ENCODE measurements at places on chromosomes 1 and 21.

DNA sequence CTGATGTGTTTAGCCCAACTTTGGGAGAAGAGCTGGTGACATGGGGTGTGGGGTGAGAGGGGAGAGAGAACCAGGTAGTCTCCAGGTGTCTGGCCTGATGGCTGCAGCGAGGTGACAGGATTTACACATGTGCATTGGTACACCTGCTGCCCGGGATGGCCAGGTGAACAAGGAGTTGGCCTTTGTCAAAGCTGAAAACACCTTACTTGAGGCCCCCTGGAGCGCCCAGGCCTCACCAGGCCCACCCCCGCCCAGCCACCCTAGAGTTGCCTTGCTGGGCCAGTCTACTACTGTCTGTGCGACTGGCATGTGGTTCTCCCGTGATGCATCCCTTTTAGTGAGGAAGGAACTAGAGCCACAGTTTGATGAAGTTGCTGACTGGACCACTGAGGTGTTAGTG is 90.5 kb downstream of the ADARB1 start:
- no peak for DNase-seq

DNA sequence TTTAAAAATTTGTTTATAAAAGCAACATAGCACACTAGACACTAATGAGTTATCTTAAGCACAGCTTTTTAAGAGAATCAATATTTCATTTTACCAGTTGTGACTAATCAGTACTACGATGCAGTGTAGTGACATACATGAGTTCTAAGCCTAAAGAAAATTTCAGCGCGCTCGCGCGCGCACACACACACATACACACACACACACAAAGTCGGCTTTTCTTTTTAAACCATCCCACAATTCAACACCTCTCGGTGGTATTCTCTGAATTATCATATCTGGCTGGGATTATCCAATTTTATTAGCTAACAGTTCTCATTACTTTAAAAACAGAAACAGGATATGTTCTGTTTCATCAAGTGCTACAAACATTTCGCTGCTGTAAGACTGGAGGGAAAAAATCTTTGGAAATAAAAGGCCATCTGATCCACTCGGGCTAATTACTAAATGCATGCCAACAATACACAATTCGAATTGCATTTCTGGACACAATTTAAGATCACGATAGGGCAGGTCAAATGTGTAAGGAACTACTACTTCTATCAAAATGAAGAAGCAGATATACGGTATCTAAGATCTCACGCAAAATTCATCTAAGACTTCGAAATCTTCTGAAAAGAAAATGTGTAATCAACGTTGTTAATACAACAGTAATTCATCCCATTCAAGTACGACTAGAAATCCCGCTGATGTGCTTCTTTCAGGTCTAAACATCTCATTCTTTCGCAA is 1.2 kb downstream of the TUT4 start:
- no peak for DNase-seq

DNA sequence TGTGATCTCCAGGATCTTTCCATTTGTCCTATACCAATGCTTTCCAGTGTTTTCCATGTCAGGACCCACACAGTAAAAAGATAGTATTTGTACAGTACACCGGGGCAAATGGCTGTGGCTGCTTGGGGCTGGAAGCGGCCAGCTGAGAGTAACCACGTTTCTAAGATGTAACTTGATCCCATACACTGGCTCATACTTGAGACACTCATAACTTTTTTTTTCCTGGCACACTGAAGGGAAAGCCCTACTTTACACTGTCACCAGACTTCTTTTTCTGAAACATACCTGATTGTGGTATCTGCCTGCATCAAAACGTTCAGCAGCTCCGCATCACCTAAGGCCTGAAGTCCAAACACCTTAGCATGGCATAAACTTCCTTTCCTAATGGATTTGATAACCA is 21.6 kb downstream of the VPS13D start:
- DNase-seq: no peak

DNA sequence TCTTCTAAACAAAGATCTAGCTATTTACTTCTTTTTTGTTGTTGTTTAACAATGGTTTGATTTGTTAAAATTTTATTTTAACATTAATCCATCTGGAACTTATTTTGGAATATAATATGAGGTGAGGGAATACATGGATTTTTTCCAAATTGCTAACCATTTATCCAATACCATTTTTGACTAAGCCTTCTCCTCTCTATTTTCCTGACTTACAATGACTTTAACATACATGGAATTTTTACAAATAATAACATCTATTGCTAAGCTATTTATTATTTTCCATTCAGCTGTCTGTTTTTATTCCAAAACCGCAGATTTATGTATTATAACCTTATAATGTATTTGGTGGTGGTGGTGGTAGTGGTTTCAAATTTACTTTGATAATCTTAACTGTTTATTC is 420.3 kb upstream of the ADGRL2 start:
- DNase-seq: no peak

DNA sequence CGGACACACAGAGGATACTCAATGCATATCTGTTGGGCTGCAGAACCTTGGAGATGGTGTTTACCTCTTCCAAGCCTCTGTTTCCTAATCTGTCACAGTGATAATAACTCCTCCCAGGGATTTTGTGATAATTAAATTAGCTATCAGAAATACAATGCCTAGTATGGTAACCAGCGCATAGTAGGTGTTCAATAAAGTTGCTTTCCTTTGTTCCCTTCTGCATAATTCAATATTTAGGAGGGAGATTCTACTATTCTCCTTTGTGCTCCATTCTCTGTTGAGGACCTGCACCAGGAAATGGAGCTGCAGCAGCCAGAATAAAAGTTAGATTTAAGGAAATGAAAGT is 3.4 kb upstream of the CSF3R start:
- DNase-seq: no peak

- DNase-seq: peak; percentile 90
Measured at GRCh38 chr1:168121401-168122011, 15.2 kb downstream of the GPR161 start.

DNA sequence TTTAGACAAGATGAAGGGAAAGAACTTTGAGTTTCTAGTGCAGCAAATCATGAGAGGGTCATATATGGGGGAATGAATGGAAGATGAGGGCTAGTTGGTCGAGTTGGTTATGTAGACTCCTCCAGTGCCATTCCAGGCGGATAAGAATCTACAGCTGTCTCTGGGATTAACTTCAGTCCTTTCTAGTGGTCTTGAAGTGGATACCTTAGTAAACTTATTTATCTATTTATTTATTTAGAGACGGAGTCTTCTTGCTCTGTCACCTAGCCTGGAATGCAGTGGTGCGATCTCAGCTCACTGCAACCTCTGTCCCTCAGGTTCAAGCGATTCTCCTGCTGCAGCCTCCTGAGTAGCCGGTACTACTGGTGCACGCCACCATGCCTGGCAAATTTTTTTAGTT is 41.4 kb upstream of the RCC2 start:
- DNase-seq: no peak

DNA sequence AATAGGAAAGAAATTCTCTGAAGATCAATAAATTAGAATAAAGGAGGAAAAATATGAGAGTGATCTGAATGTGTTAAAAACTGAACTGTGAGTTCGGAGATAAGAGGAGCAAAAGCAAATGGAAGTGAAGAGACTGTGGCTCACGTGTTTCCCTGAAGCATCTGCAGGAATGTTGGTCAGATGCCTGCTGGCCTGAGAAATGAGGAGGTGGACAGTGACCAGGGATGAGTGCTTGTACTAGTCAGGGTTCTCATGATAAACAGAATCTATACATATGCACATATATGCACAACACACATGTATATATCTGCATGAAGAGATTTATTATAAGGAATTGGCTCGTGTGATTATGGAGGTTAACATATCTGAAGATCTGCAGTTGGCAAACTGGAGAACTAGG is 103.4 kb upstream of the TIAM1 start:
- no peak for DNase-seq

GRCh38 chr1:93399781-93400180 is 48.1 kb upstream of the FNBP1L start:
- DNase-seq: no peak

- no peak for DNase-seq
Measured at GRCh38 chr1:183702087-183702812, 49.1 kb upstream of the APOBEC4 start.

DNA sequence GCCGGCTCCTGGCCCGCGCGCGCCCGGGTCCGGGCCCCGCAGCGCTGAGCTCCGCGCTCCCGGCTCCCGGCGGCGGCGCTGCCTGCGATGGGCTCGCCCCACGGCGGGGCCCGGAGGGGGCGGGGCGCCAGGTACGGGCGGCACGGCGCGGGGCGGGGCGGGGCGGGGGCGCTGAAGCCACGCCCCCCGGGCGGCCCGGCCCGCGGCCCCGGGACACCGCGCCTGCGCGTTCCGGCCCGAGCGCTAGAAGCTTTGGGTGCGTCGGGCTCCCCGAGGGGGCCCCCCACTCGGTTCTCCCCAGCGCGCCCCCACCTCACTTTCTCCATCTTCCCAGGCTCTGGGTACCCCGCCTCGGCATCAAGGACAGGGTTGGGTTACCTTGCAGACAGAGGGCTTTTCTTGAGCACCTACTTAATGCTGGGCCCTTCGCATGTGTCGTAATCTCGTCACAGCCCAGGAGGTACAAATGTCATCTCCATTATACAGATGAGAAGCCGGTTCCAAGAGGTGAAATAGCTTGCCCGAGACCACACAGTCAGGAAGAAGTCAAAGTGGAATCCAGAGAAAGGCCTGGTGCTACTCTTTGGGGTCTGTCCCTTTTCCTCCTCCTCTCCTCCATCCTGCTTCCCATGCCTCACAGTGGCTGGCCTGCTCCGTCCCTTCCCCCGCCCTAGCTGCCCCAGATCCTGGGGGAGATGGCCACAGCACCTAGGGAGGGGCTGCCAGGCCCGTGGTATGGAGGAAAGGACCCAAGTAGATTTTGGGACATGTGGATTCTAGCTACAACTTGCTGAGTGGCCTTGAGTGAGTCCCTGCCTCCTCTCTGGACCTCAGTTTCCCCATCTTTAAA is 46.5 kb downstream of the RAP1GAP start:
- DNase-seq: no peak

DNA sequence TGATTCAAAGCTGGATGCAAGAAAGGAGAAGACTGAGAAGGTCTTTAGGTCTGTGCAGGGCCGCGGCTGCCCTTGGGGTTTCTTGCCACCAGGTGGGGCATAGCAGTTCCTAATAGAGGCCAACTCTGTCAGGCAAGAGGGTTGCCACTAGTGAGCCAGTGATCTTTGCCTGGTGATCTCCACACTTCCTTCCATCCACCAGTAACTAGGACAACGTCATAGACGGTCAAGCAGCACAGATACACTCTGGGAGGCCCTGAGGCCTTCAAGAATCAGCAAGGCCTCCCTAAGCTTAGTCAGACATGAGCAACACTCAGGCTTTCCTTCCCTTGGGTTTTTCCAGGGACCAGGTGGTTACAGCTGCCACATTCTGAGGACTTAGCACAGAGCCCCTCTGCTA is 32.9 kb upstream of the ATP2B4 start:
- no peak for DNase-seq

DNA sequence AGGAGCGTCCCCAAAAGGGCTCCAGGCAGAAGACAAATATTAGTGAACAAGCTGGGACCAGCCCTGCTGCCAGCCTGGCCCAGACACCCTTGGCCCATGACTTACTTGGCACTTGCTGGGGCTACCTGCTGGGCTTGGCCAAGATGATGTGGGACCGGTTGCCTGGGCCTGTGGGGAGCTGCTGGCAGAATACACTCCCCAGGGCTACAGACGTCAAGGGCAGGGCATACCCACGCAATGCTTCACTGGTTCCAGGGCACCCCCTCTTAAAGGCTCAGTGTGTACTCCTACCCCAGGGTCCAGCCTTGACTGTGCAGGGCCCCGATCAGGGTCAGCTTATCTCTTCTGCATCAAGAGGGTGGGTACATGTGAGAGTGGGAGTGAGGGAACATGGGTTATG is 106.5 kb upstream of the SLC2A1 start:
- peak; percentile 87 for DNase-seq

GRCh38 chr1:226697929-226698544 is 41.0 kb downstream of the ITPKB start:
- DNase-seq: no peak

GRCh38 chr1:18618546-18619466 is 11.8 kb upstream of the PAX7 start:
- no peak for DNase-seq

DNA sequence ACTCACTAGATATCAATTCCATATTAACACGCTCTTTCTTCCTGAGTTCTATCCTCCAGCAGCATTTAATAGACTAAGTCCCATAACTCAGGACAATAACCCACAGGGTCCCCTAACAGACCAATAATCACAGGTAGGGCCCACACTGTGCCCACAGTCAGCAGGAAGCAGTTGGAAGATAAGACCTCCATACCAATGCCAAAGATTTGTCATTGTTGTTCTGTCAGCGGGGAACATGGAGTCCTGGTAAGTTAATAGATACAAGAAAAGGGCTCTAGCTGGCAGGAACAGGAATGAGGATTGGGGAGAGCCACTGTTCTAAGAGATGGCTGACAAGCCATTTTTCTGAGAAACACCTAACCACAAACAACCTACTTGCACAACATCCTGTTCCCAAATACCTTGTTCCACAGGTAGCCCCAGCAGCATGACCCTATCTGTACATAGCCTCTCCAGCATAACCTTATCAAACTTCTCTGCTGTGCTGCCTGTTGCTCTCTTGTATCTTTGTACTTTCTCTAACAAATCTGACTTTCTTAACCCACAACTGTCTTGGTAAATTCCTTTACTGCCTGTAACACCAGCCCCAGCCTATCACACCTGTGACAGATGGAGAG is 142.0 kb upstream of the KCNJ15 start:
- DNase-seq: no peak

- no peak for DNase-seq
Measured at GRCh38 chr1:38235705-38236104, 189.1 kb upstream of the POU3F1 start.

DNA sequence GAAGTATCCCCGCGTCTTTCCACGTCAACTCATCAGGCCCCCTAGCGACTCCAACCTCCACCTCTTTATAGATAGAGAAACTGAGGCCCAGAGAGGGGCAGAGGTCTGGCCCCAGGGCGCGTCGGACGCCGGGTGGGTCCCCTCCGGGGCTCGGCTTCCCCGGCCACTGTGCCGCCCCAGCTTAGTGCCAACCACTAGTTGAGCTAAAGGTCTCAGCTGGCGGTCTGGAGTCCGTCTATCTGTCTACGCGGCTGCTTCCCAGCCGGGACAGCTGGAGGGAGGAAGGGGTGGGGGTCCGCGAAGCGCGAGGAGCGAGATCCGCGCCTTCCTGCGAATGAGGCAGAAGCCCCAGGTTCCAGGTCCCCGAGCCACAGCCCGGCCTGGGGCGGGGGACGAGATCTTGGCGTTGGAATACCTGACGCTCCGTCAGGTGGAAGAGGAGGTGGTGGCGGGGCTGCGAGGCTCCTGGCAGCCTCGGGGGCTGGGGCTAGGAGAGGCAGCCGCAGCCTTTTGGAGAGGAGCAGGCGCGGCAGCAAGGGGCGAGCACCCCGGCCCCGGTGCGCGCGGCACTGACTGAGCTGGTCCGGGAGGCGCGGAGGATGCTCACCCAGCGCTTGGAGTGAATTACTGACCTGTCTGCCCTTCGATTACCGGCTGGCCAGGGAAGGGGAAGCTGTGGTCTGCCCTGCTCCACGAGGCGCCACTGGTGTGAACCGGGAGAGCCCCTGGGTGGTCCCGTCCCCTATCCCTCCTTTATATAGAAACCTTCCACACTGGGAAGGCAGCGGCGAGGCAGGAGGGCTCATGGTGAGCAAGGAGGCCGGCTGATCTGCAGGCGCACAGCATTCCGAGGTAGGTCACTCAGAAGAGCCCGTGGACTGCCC is 937 bp downstream of the PODN start:
- peak; percentile 12 for DNase-seq

GRCh38 chr1:119718972-119719371 is 7.2 kb downstream of the PHGDH start:
- DNase-seq: no peak

- no peak for DNase-seq
Measured at GRCh38 chr1:86429835-86430234, 5.9 kb downstream of the CLCA2 start.
